ENCODE measurements at places on chromosomes 1 and 21. TPM values are rescaled to one million over a fixed set of nuclear protein-coding genes. Genes with fewer than 3 reads are reported as not detected.
A peak's percentile ranks its signal among the peaks of the same experiment; 100 is the strongest.

The ADGRL4 gene
- not detected for total RNA-seq

The GPATCH2 gene
- 13.2 TPM for total RNA-seq

DNA sequence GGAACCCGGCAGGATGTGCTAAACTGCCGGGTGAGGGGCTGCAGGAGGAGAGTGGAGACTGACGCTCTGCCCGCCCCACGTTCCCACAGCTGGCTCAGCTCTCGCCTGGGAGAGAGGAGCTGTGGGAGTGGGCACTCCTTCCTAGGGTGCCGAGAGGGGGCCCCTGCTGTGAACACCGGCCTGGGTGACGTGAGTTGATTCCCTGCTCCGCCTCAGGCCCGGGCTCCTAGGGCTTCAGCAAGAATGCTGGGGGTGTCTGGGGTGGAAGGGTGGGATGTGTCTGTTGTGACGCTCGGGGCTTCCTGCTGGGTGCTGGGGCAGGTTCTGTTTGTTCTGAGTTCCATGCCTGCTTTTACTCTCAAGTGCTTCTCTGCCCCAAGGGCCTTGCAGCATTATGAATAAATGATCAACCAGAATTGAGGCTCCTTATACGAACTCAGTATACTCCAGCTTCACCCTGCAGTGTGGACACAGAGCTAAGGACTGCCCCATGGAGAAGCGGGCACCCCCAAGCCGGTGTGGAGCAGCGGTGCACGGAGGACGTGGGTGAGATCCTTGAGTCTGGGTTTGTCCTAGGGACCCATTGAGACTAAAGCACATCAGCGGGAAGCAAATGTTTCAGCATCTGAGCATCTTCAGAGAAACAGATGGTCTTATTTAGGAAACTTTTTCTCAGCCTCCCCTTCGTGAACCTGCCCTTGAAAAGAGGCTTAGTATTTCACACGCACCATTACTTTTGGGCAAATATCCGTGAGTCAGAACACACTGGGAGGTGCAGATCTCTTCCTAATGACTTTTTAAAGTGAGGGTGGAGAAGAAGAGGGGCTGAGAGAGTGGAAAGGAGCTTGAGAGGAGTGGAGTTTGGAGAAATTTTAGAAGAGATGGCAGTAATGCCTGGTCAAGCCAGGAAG lies 41.7 kb downstream of the SYT6 start:
- no peaks in the 10 kb centered on the region for H3K36me3 ChIP-seq
- H3K27me3 ChIP-seq: no peaks in the 10 kb centered on the region
- no peak for DNase-seq
- peak overlapping the region; percentile 55 for H3K27ac ChIP-seq
- H3K4me3 ChIP-seq: no peak overlapping the region

- H3K27me3 ChIP-seq: no peaks in the 10 kb centered on the region
- no peaks in the 10 kb centered on the region for H3K4me1 ChIP-seq
- no peak overlapping the region for H3K4me3 ChIP-seq
- H3K27ac ChIP-seq: no peak overlapping the region
- no peaks in the 10 kb centered on the region for H3K36me3 ChIP-seq
Observed at GRCh38 chr1:3237994-3238702, 169.1 kb downstream of the PRDM16 start.

DNA sequence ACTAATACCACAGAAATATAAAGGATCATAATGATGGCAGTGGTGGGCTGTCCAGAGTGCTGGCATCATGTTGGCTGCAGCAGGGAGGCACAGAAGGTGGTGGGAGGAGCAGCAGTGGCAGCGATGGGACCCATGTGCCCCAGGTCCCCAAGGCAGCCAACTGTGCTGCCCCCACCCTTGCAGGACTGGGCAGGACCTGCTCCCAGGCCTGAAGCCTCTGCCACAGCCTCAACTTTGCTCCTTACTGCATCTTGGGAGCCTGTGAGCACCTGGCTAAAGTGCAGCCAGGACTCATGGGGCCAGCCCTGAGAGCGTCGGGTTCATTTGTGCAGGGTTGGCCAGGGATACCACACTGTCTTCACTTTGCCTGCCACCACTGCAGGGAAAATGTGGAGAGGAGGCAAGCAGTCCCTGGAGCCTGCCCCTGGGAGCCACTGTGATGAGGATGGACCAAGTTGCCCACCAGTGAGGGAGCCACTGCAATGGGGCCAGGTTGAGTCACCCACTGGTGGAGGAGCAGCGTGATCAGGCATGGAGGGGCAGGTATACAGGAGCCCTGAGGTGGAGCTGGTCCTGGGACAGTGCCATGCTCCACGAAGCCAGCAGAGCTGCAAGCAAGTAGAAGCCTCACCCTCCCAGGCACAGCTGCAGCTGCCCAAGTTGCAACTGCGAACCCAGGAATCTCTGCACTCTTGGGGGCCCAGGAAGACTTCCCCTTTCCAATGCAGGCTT lies 25.3 kb upstream of the DENND1B start:
- H3K4me1 ChIP-seq: no peaks in the 10 kb centered on the region
- no peaks in the 10 kb centered on the region for H3K27me3 ChIP-seq
- H3K36me3 ChIP-seq: no peaks in the 10 kb centered on the region
- H3K27ac ChIP-seq: no peak overlapping the region

GRCh38 chr1:248818505-248819374 lies 7.0 kb downstream of the SH3BP5L start:
- H3K4me1 ChIP-seq: no peaks in the 10 kb centered on the region
- no peak overlapping the region for H3K4me3 ChIP-seq
- DNase-seq: no peak
- no peaks in the 10 kb centered on the region for H3K36me3 ChIP-seq
- H3K27ac ChIP-seq: no peak overlapping the region
- H3K27me3 ChIP-seq: no peaks in the 10 kb centered on the region

DNA sequence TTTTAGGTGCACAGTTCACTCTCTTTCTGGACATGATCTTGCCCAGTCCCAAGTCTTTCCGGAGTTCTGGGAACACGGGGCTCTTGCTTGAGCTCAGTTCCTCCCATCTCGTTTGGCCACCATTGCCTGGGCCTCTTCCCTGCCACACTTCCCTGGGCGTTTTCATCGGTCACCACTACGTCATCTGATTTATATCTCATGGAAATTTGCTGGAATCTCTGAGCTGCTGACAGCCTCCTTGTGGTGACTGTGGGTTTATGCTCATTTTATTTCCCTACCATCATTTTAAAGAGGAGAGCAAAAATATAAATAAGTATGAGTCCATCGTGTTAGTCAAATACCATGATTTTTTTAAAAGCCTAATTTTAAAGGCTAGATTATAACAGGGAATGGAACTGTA lies 449.1 kb upstream of the KAZN start:
- no peak for DNase-seq
- H3K27ac ChIP-seq: no peak overlapping the region

DNA sequence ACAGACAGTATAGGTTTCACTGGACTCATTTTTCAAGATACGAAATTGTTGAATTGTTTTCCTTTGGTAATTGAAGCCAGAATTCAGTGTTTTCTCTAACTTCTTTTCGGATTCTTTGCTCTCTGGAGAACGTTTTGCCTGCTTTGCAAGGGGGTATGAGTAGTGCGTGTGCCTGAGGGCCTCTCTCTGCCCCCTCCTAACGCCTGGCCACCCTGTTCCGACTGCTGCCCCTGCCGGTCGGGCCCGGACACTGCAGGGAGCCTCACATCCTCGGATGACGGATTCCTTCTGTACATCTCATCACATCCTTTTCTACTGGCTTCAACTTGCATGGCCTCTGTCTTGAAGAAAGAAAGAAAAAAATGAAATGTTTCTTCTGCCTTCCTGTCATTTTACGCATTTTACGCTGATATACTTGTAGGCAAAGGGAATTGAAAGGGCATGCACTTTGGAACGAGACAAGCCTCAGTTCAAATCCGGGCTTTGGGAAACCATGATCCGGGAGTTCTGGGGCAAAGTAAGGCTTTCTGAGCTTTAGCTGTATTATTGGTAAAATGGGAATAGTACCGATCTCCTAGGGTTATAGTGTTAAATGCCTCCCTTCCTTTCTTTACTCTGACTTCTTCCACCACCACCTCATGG lies 65.1 kb downstream of the DISC1 start:
- no peak overlapping the region for H3K4me3 ChIP-seq
- no peaks in the 10 kb centered on the region for H3K27me3 ChIP-seq
- no peak for DNase-seq
- H3K36me3 ChIP-seq: no peaks in the 10 kb centered on the region

- DNase-seq: no peak
- peak overlapping the region; percentile 67 for H3K27ac ChIP-seq
- H3K36me3 ChIP-seq: no peaks in the 10 kb centered on the region
Observed at GRCh38 chr1:58895559-58896145, 111.8 kb upstream of the JUN start.

DNA sequence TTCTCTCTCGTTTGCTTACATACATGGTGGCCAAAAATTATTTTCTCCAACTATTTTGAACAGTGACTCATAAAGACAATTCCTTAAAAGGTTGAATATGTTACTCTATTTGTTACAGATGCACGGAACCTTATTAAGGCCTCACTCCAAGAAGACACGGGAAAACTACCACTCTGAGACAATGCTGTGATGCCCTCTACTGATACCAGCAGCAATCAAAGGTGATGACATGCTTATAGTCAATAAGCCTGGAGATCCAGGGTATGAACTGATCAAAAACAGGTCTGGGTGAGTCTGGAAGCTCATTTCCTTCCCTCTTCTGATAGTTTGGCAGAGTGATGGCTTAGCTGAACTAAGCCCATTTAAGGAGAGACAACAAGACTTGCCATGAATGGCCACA lies 563.0 kb downstream of the LRRIQ3 start:
- H3K27ac ChIP-seq: no peak overlapping the region
- DNase-seq: no peak
- H3K36me3 ChIP-seq: no peaks in the 10 kb centered on the region
- no peak overlapping the region for H3K4me3 ChIP-seq
- no peaks in the 10 kb centered on the region for H3K27me3 ChIP-seq

GRCh38 chr21:42598159-42598735 lies 55.2 kb upstream of the PDE9A start:
- H3K4me3 ChIP-seq: no peak overlapping the region
- H3K27ac ChIP-seq: no peak overlapping the region
- H3K4me1 ChIP-seq: peaks cover 5% of the 10 kb centered on the region
- H3K27me3 ChIP-seq: no peaks in the 10 kb centered on the region

GRCh38 chr1:109105881-109106280 lies 8.0 kb upstream of the ELAPOR1 start:
- H3K4me3 ChIP-seq: no peak overlapping the region
- 0 out of 2 replicates have a peak, but pooled peaks cover 3% of the 10 kb centered on the region for H3K4me1 ChIP-seq
- no peaks in the 10 kb centered on the region for H3K27me3 ChIP-seq
- no peaks in the 10 kb centered on the region for H3K36me3 ChIP-seq
- H3K27ac ChIP-seq: no peak overlapping the region

- H3K4me1 ChIP-seq: no peaks in the 10 kb centered on the region
- no peak overlapping the region for H3K4me3 ChIP-seq
- H3K27ac ChIP-seq: no peak overlapping the region
Observed at GRCh38 chr1:119181218-119181617, 40.8 kb upstream of the WARS2 start.

GRCh38 chr21:36917471-36918158 lies 48.9 kb downstream of the HLCS start:
- no peaks in the 10 kb centered on the region for H3K36me3 ChIP-seq
- H3K4me1 ChIP-seq: peaks cover 17% of the 10 kb centered on the region
- no peak overlapping the region for H3K27ac ChIP-seq

- peak overlapping the region; percentile 73 for H3K4me3 ChIP-seq
- H3K4me1 ChIP-seq: peaks cover 22% of the 10 kb centered on the region
- DNase-seq: no peak
- H3K27me3 ChIP-seq: no peaks in the 10 kb centered on the region
- H3K27ac ChIP-seq: peak overlapping the region; percentile 55
- H3K36me3 ChIP-seq: no peaks in the 10 kb centered on the region
Observed at GRCh38 chr1:33348676-33349080, 27.8 kb upstream of the A3GALT2 start.

- H3K36me3 ChIP-seq: no peaks in the 10 kb centered on the region
- no peaks in the 10 kb centered on the region for H3K4me1 ChIP-seq
- no peaks in the 10 kb centered on the region for H3K27me3 ChIP-seq
- H3K27ac ChIP-seq: peak within 1 kb of the TSS; percentile 92
Observed at GRCh38 chr1:70410604-70411359, at the start of gene CTH. TSS of gene CTH (plus strand) at chr1:70411268. CDS start at chr1:70411416, 148 bp downstream.

- no peaks in the 10 kb centered on the region for H3K36me3 ChIP-seq
- H3K27me3 ChIP-seq: no peaks in the 10 kb centered on the region
- no peaks in the 10 kb centered on the region for H3K4me1 ChIP-seq
- DNase-seq: no peak
Observed at GRCh38 chr21:16302851-16303282, 573.1 kb downstream of the USP25 start.

Measured in Caco-2 (cell line).